Right renal pelvis (tissue), 4 donors: ENCODE measurements at places on chromosomes 11 and 22. TPM values are rescaled to one million over a fixed set of nuclear protein-coding genes. Genes with fewer than 3 reads are reported as not detected.

Gene SLC17A6
- not detected for polyA plus RNA-seq

DNA sequence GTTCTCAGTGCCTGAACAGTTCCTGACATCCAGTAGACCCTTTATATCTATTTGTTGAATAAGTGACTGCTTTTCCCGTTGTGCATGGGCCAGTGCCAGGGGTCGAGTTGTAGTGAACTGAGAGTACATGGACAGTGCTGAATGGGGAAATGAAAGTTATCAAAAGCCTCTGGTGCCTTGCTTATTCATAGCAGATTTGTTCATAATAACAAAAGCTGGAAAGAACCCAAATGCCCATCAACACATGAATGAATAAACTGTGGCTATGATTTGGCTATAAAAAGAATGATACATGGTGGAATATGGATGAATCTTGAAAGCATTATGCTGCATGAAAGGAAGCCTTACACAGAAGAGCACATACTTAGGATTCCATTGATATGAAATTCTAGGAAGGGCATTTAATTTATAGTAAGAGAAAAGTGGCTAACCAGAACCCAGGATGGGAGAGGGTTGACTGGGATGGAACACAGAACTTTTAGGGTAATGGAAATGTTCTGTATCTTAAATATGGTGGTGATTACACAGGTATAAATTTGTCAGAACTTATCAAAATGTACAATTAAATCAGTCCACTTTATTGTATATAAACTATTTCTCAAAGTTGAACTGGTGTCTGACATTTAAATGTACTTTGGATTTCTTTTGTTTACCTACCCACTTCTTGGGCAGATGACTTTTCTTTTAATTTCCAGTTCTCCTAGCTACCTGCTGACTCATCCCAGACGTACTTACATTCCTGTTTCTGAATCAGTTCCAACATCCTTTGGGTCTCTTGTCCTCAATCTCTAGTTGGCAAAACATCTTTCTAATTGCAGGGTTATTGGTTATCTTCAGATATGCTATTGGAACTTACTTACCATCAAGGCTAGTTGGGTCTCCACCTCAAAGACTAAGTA, 42.8 kb downstream of the PACS1 start:
- no peak for DNase-seq

GRCh38 chr11:35683728-35684339, 21.3 kb downstream of the TRIM44 start:
- DNase-seq = no peak

GRCh38 chr11:133386262-133386661, 146.0 kb downstream of the OPCML start:
- no peak for DNase-seq

DNA sequence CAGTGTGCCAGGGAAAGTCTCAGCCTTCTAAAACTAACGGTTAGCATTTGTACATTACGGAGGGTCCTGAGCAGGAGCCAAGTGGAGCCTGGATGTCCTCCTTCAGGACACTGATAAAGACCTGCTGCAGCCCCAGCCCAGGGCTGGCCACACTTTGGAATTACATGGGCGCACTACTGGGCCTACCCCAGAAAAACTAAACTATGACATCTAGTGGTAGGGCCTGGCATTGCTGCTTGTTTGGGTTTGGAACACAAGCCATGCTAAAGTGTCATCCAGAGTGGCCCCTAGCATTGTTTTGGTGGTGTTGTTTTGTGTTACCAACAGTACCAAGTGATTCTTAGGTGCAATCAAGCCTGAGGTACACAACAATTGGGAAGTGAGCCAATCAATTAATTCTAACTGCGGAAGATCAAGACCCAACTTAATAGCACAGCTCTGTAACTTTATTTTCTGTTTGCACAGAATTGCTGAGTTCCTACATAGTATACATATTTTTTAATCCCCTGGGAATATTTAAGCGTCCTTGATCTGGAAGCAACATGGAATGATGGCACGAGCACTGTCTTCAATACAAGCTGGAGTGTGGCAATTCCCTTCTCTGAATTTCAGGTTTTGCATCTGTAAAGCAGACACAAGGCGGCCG, 340.7 kb downstream of the LARGE1 start:
- DNase-seq = no peak

Gene MMP27
- polyA plus RNA-seq = not detected

Gene AGBL2
- 8.9 TPM for polyA plus RNA-seq

DNA sequence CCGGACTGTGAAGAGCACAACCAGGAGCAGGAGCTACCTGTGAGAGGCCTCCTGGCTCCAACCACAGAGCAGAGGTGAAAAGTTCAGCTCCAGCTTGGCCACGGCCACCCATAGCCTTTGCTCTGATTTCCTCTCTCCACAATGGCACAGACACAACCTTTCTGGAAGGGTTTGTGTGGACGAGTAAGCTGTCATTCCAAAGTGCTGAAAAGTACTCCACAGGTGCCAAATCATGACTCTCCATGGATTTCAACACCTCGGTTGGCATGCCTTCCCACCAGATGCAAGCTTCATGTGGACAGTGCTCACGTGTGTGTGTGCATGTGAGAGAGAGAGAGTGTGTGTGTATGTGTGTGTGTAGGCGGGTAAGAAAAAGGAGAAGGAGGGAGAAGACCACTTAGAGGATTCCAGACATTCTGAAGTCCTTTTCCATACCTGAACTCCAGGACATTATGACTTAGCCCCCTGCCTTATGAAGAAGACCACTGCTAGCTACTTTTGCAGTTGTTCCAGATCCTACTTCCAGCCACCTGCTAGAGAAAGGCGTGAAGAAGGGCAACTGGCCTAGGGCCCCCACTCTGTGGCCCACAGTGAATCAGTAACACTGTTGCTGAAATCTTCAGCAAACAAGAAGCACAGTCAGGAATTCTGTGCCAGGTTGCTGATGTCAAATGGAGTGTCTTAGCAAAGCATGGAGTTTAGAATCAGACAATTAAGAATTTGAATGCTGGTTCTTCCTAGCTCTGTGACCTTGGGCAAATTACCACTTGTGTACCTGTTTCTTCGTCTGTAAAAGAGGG, 13.9 kb upstream of the NAV2 start:
- DNase-seq = no peak

Gene IL10RA
- 3.1 TPM for polyA plus RNA-seq

GRCh38 chr11:3615998-3616397, 25.8 kb downstream of the ART5 start:
- DNase-seq = no peak

- no peak for DNase-seq
Measured at GRCh38 chr22:23856721-23857605, 712 bp upstream of the SLC2A11 start.

DNA sequence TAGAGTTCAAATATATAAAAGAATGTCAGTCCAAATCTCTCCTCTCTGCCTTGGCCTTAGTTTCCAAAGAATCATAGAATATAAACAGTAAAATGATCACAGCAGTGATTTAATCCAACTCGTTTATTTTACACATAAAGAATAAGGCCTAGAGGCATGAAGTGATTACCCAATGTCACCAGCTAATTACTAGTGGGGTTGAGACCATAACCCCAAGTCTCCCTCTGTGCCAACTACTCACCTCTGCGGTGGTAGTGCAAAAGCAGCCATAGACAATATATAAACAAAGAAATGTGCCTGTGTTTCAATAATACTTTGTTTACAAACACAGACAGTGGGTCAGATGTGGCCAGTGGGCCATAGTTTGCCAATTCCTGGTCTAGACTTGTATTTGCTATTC, 96.6 kb upstream of the FAT3 start:
- no peak for DNase-seq

GRCh38 chr11:125376117-125376516, 119.9 kb downstream of the FEZ1 start:
- DNase-seq = peak; percentile 63

DNA sequence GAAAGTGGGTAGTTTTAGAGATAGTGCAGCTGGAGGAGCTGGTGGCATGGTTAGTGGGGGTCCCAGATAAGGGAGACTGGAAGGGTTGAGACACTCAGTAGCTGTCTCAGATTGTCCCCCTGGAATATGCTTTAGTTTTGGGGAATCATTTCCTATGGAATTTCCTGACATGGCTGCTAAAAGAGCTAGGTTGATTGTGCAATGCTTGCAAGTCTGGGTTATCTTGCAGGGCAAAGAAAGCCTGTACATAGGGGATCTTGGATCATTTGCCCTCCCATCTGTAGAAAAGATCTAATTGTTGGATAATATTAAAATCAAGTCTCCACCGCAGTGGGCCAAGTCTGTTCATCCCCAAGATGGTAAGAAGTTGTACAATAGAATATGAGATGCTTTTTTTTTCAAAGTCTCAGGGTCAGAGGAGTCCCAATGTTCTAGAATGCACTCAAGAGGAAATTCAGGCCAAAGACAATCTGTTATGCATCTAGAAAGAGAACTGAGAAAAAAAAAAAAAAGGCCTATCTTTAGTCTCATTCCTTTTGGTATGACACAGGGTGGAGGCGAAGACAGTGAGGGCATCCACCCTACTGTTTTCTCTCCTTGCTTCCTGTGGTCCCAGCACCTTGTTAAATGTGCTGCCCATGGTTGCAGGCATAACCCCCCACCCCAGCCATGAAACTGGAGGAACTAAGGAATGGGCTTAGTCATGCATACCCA, 20.2 kb downstream of the MS4A6E start:
- DNase-seq = no peak

GRCh38 chr22:31130873-31131272, 8.1 kb downstream of the INPP5J start:
- no peak for DNase-seq

DNA sequence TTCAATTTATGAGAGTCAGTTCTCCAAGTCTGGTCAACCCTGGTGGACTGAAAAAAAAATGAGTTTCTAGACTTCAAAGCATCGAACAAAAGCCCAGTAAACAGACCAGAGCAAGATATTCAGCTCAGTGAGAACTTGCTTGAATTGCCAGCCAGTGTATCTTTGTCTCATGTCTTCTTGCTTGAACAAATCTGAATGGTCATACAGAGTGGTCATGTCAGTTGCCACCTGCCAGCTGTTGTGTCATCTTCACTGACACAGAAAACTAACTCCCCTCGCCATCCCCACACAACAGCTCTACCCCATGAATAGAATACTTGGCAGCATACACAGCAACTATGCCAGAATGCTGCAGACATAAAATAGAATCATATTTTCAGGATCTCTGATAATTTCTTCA, 27.5 kb upstream of the CALCB start:
- DNase-seq = no peak

DNA sequence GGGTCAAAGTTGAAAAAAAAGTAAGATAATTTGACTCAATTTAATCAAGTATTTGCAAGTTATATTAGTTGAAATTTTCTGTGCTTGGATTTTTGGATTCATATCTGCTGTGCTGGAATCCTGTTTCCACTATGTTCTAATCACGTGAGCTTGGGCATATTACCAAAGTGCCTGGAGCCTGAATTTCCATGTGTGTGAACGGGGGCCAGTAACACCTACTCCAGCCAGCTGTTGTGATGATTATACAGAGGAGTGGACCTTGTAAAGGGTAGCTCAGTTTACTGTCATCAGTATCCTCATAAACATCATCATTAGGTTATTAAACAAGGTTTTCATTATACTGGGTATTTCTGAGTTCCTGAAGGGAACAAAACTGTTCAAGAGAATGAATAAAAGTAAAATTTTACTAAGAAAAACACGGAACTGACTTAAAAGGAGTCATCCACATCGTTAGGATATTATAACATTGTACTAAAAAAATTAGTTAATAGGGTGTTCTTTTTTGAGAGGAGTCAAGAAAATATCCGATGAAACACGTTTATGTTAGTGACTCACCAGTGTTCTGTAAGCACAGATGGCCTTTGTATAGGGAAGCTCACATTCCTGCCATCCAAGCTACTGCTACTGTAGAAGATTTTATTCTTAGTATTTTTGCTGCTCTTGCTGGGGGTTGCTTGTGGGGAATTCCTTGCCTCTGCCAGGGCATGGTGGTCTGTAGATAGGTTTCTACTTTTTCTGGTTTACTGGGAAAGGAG, 144.1 kb downstream of the ARHGAP42 start:
- no peak for DNase-seq

GRCh38 chr11:83249445-83249844, 36.7 kb downstream of the CCDC90B start:
- no peak for DNase-seq

Gene SNX15
- 31.1 TPM for polyA plus RNA-seq

DNA sequence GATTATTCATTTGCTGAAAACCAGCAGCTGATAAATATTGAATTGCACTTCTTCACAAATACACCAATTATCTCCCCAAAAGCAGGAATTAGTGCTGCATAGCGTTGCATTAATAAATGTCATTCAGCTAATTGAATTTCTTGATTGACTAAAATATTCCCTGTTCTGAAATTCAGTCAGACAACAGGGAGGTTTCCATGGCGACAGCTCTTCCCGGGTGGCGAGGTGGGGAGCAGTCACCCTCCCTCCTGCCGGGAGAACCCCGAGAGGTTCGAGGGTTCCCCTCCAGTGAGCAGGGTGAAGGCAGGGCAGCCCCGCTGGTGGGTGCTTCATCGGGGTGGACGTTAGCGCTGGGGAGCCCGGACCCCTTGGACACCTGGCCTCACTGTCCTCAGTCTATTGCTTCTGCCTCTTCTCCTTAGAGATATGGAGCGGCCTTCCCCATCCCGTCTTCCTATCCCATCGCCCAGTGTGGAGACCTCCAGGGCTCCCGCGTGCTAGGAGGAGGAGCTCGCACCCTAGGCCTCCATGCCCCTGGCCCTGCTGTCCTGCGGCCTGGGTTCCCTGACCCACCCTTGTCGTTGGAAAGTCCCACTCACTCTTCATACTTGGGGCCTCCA, 983.5 kb downstream of the BRD1 start:
- DNase-seq = no peak

DNA sequence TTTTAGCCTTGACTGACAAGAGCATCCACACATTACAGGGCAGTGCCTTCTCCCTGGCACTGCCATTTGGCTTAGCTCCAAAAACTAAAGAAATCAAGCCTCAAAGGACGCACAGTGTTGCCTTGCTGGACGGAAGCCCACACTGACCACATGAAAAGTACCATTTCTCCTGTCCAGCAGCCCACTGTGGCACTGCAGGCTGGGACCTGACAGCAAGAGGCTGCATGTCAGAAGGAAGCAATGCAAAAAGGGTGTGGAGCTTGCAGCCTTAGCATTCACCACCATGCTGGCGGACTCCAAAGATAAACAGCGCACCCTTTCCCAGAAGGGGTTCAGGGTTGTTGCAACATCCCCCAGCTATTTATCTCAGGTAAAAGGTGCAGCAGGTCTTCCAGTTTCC, 109.3 kb upstream of the BMAL1 start:
- no peak for DNase-seq

- no peak for DNase-seq
Measured at GRCh38 chr11:16921019-16921418, 93.2 kb downstream of the PLEKHA7 start.

- DNase-seq = no peak
Measured at GRCh38 chr11:27614092-27614491, 86.2 kb downstream of the BDNF start.

- no peak for DNase-seq
Measured at GRCh38 chr11:123122341-123122740, 60.4 kb upstream of the HSPA8 start.

- DNase-seq = no peak
Measured at GRCh38 chr22:36377022-36377631, 10.6 kb downstream of the MYH9 start.

Gene ANO1
- polyA plus RNA-seq = 12.3 TPM

DNA sequence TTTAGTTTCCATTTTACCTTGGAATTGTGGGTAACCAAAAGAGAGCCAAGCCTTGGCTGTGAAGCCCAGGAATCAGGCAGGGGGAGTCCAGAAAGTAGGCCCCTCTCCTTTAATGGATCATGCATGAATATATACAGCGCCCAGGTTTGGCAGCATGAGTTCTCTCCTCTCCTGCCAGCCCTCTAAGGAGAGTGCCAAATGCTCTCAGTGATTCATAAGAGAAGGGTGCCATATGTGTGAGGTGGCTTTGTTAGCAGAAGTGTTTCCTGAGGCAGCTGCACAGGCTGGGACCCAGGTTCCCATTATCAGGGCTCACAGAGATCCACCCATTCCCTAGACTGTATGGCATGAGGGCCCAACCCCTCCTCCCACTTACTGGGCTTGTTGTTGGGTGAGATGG, 52.3 kb upstream of the SCUBE2 start:
- no peak for DNase-seq
